ENCODE measurements at places on chromosomes 11 and 22.
A peak's percentile ranks its signal among the peaks of the same experiment; 100 is the strongest.

- H3K4me1 ChIP-seq: peaks cover 8% of the 10 kb centered on the region
- no peaks in the 10 kb centered on the region for H3K36me3 ChIP-seq
- H3K27ac ChIP-seq: no peak overlapping the region
- H3K4me3 ChIP-seq: no peak overlapping the region
Measured at GRCh38 chr22:45468872-45469271, 33.8 kb upstream of the FBLN1 start.

- no peak overlapping the region for H3K27ac ChIP-seq
- peaks cover 5% of the 10 kb centered on the region for H3K36me3 ChIP-seq
- H3K27me3 ChIP-seq: no peaks in the 10 kb centered on the region
- no peak for DNase-seq
- no peak overlapping the region for H3K4me3 ChIP-seq
Measured at GRCh38 chr11:18490319-18490718, 34.7 kb downstream of the LDHAL6A start.

GRCh38 chr11:87421422-87421821, 383.7 kb downstream of the TMEM135 start:
- DNase-seq: peak; percentile 80
- H3K4me1 ChIP-seq: no peaks in the 10 kb centered on the region
- peaks cover 17% of the 10 kb centered on the region for H3K27me3 ChIP-seq
- no peaks in the 10 kb centered on the region for H3K36me3 ChIP-seq

DNA sequence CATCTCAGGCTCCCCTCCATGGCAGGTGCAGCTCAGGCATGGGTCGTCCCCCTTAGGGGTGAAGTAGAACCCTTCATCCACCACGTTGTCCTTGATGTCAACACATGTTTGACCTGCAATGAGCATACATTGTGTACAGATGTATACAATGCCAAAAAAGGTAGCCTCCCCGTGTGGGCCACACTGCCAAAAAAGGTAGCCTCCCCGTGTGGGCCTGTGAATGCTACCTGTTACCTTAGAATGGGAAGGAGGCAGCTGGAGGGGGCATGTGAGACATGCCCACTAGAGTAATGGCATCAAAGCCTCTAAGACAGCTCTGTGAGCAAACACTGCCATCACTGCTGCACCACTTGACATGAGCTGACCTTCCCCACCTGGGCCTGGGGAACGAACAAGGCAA, 73.7 kb downstream of the DGCR2 start:
- no peak for DNase-seq

DNA sequence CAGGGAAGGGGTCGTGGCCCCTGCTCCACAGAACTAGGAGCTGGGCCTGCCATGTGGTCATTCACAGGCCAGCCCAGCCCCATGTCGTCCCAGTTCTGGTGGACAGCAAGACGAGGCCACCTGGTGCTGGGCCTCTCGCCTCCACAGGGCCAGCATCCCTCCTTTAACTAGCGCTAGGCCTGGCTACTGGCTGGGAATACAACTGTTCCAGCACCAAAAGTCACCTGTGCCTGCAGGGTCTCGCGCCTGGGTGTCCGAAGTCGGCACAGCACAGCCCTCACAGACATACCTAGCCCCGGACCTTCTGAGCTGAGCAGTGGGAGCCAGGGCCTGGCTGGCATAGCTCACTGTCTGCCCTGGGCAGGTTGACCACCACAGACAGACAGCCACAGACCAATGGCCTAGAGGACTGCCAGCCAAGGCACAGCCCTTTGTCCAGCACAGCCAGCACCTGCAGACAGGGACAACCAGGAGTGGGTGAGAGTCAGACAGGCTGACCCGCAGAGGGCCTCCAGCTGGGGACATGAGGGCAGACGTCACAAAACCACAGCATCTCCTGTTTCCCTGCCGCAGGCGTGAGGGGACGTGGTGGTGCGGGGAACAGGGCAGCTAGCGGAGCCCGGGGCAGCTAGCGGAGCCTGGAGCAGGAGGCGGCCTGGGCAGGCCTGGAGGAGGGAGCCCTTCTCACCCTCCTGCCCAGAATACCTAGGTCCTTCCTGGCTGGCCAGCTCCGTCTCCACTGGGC, 27.2 kb upstream of the TH start:
- no peak overlapping the region for H3K4me3 ChIP-seq
- H3K27ac ChIP-seq: no peak overlapping the region
- peaks cover 4% of the 10 kb centered on the region for H3K4me1 ChIP-seq
- no peak for DNase-seq

DNA sequence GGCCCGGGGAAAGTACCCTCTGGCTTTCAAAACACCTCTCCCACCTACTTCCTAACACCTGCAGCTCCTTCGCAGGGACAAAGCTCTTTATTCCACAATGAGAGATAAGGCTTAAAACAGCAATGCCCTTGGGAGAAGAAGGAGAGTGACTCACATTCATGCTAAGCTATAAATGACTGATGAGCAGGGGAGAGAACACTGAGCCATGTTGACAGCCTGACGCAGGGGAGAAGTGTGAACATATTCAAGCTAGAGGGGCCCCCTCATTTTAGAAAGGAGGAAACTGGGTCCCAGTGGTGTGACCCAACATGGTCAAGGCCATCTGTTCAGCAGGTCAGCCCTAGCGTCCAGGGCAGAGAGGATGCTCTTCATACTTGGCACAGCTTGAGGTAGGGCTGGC, 171.8 kb downstream of the DSCAML1 start:
- no peaks in the 10 kb centered on the region for H3K4me1 ChIP-seq
- DNase-seq: no peak
- H3K4me3 ChIP-seq: no peak overlapping the region
- no peaks in the 10 kb centered on the region for H3K36me3 ChIP-seq

DNA sequence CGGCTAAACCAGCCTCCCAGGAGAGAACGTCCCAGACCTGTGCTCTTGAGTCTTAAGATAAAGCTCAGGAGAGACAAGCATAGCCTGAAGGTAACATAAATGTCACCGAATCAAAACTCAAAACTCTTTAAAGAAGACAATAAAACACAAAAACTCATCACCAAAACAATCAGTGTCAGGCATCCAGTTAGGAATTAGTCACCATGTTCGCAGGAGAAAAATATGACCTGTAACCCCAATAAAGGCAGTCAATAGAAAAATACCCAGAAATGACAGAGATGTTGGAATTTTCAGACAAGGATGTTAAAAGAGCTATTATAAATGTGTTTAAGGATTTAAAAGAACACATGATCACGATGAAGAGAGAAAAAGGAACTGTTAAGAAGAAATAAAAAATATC, 352.4 kb downstream of the BRD1 start:
- H3K36me3 ChIP-seq: no peaks in the 10 kb centered on the region
- H3K4me1 ChIP-seq: no peaks in the 10 kb centered on the region
- H3K27me3 ChIP-seq: peaks cover 2% of the 10 kb centered on the region
- H3K4me3 ChIP-seq: no peak overlapping the region

- no peaks in the 10 kb centered on the region for H3K27me3 ChIP-seq
- no peak overlapping the region for H3K4me3 ChIP-seq
Measured at GRCh38 chr11:90818196-90818745, 595.4 kb upstream of the CHORDC1 start.

GRCh38 chr11:27161071-27161470, 120.5 kb downstream of the BBOX1 start:
- H3K27ac ChIP-seq: 0 out of 2 replicates have a peak overlapping the region, but pooled peaks have one; percentile 32
- H3K36me3 ChIP-seq: no peaks in the 10 kb centered on the region
- no peaks in the 10 kb centered on the region for H3K4me1 ChIP-seq
- no peak overlapping the region for H3K4me3 ChIP-seq

GRCh38 chr11:77386178-77386577, 84.7 kb upstream of the GDPD4 start:
- H3K4me3 ChIP-seq: no peak overlapping the region
- DNase-seq: no peak
- no peak overlapping the region for H3K27ac ChIP-seq
- H3K4me1 ChIP-seq: no peaks in the 10 kb centered on the region
- no peaks in the 10 kb centered on the region for H3K36me3 ChIP-seq

DNA sequence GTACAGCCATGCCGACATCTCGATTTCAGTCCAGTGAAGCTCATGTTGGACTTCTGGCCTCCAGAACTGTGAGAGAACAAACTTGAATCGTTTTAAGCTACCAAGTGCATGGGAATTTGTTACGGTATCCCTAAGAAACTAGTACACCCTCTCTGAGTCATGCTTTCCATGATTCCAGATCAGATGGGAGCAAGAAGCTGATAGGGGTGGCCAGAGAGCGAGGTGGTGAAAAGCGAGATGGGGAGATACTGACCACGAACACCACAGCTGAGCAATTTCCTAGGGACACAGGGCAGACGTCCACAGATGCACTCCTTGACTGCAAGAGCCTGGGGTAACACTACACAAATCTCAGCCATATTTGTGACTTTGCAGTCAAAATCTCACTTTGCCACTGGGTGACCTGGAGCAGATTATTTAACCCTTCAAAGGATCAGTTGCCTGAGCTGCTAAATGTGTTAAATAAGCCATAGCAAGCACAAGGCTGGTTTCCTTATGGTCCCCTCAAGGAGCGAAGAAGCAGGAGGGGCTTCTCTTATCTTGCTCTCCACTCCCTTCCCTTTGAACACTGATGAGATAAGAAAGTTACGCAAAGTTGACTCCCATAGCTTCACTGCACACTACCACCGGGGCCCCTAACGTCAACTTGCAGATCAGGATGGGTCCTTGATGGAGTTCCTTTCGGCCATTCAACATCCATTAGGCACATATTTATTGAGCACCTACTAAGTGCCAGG, 22.6 kb upstream of the RCN1 start:
- no peak for DNase-seq
- no peaks in the 10 kb centered on the region for H3K4me1 ChIP-seq
- no peaks in the 10 kb centered on the region for H3K36me3 ChIP-seq
- no peak overlapping the region for H3K27ac ChIP-seq
- H3K4me3 ChIP-seq: no peak overlapping the region

GRCh38 chr22:32745251-32745995, 56.1 kb upstream of the TIMP3 start:
- H3K27ac ChIP-seq: no peak overlapping the region
- H3K4me3 ChIP-seq: no peak overlapping the region
- DNase-seq: no peak
- H3K4me1 ChIP-seq: no peaks in the 10 kb centered on the region

GRCh38 chr22:17191163-17191784, 28.0 kb downstream of the ADA2 start:
- H3K4me3 ChIP-seq: no peak overlapping the region
- no peak overlapping the region for H3K27ac ChIP-seq
- no peaks in the 10 kb centered on the region for H3K27me3 ChIP-seq
- no peak for DNase-seq
- H3K4me1 ChIP-seq: no peaks in the 10 kb centered on the region

DNA sequence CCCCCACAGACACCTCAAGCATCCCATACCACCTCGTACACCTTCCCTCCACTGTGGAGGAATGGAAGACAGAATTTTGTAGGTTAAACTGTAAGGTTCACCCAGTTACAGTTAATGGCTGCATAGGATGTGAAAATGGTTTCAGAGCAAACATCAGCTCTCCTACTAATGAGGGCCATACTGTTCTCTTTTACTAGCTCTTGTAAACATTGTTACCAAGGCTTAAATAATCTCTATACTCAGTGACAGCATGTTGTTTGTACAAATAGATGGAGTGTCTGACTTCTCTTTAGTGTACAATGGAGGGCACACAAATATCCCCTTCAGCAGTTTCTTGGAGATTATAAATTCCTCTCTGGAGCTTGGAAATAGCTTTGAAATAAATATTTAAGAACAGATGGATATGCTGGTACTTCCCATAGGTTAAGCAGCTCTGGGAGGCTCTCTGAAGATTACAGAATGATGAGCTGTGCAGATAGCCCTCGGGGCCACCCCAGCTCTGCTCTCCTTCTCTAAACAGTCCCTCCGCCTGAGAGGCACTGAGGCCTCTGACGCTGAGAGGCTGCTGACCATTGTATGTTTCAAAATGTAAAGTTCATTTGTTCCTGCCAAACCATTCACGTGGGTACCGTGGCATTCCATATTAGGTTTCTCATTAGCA, 25.7 kb downstream of the TTC12 start:
- H3K4me1 ChIP-seq: no peaks in the 10 kb centered on the region
- no peak overlapping the region for H3K4me3 ChIP-seq
- no peak for DNase-seq
- no peaks in the 10 kb centered on the region for H3K27me3 ChIP-seq

DNA sequence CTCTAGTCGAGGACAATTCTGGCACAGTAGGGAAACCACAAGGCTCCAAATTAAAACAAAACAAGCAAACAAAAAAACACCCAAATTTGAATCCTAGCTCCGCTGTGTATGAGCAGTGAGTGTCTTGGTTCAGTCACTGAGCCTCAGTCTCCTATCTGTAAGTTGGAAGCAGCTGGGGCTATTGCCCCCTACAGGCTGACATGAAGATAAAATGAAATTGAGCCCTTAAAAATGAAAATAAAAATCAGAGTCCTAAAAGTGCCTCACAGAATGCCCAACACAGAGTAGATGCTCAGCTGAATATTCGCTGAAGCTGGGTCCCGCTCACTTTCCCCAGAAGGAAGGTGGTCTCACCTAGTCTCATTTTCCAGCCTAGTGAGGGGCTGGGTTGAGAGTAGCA, 65.2 kb downstream of the PDE2A start:
- no peaks in the 10 kb centered on the region for H3K4me1 ChIP-seq
- no peak overlapping the region for H3K4me3 ChIP-seq
- no peaks in the 10 kb centered on the region for H3K36me3 ChIP-seq
- DNase-seq: no peak
- peaks cover 17% of the 10 kb centered on the region for H3K27me3 ChIP-seq

GRCh38 chr11:38272376-38272775, 1674.3 kb upstream of the RAG2 start:
- H3K27me3 ChIP-seq: no peaks in the 10 kb centered on the region
- H3K27ac ChIP-seq: no peak overlapping the region
- no peak overlapping the region for H3K4me3 ChIP-seq
- no peaks in the 10 kb centered on the region for H3K4me1 ChIP-seq

- no peaks in the 10 kb centered on the region for H3K27me3 ChIP-seq
- no peak overlapping the region for H3K4me3 ChIP-seq
- H3K36me3 ChIP-seq: no peaks in the 10 kb centered on the region
- no peak overlapping the region for H3K27ac ChIP-seq
- DNase-seq: no peak
Measured at GRCh38 chr11:39192671-39193070, 2266.8 kb downstream of the LRRC4C start.

GRCh38 chr22:50030297-50031188, 18.0 kb upstream of the IL17REL start:
- H3K27me3 ChIP-seq: no peaks in the 10 kb centered on the region
- peak overlapping the region; percentile 18 for H3K4me3 ChIP-seq
- DNase-seq: no peak
- peaks cover 9% of the 10 kb centered on the region for H3K4me1 ChIP-seq
- H3K36me3 ChIP-seq: no peaks in the 10 kb centered on the region

DNA sequence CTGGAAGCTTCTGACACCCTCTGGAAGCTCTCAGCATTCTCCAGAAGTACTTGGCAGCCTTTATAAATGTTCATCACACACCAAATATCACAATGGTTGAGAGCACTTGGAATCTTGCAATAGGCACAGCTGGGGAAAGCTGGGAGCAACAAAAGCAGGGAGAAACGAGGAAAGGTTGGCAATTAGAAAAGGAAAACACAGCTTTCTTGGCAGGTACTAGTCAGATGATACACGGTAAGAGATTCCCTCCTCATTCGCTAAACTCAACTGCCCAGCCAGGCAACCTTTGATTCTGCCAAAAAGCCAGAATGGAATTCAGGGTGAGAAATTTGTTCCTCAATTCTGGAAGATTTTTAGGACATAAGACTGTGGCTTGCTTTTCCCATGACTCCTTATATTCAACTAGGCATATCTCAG, 576.9 kb upstream of the ANO5 start:
- H3K4me1 ChIP-seq: no peaks in the 10 kb centered on the region
- H3K27me3 ChIP-seq: no peaks in the 10 kb centered on the region
- H3K36me3 ChIP-seq: no peaks in the 10 kb centered on the region
- no peak overlapping the region for H3K27ac ChIP-seq

GRCh38 chr11:17711836-17712235, 7.5 kb upstream of the MYOD1 start:
- no peaks in the 10 kb centered on the region for H3K4me1 ChIP-seq
- DNase-seq: no peak
- no peak overlapping the region for H3K4me3 ChIP-seq
- peaks cover 14% of the 10 kb centered on the region for H3K27me3 ChIP-seq
- no peak overlapping the region for H3K27ac ChIP-seq

All from Panc1 (cell line).